Stimulated activated CD4-positive, alpha-beta T cell treated with anti-CD3 and anti-CD28 coated beads, Interleukin-4, amount 100 ng/mL, for 1 hour (primary cell): ENCODE measurements at places on chromosomes 16 and 17.

DNA sequence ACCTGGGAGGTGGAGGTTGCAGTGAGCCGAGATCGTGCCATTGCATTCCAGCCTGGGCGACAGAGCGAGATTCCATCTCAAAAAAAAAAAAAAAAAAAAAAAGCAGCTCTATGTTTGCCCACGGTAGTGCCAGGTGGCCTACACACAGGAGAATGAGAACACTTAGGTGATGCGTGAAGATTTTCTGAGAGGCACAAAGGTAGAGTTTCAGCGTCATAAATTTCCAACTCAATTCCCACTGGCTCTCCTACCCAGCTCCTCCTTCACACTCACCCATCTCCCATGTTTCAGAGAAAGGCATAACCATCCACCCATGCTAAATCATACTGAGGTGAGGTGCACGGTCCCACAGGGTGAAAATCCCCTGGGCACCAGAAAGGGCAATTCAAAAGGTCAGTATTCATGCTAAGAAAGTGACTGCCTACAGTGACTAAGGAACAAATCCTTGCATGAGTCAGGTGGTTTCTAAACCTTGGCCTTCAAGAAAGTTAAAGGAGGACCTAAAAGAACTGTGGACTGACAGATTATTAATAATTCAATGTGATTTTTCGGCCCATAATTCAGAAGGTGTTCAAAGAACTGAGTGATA lies 4.8 kb downstream of the DCAKD start:
- DNase-seq = no peak

- no peak for DNase-seq
These were observed 963 bp upstream of the METTL22 start for GRCh38 chr16:8620535-8620934.

- DNase-seq = no peak
These were observed 180.4 kb downstream of the IRF8 start for GRCh38 chr16:86079255-86079885.

GRCh38 chr16:57498031-57498430 lies 11.7 kb upstream of the DOK4 start:
- DNase-seq = no peak

GRCh38 chr16:84810518-84811273 lies 9.1 kb upstream of the CRISPLD2 start:
- DNase-seq = no peak

DNA sequence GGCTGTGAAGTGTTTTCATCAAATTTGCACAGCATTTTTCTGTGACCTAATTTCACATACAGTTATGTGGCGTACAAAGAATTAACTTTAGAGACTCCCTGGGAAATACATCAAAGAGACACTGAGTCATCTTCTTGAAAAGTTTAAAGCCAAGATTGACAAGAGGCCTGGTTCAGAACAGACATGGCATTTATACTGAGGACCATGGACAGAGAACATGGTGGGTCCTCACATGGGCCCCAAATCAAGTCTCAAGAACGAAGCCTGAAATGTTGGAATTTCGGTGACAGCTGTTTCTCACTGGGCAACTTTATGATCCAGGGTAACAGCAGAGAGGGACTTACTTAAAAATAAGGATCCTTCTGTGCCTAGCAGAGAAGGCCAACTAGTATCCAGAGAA lies 311.5 kb upstream of the KCNJ16 start:
- DNase-seq = no peak

DNA sequence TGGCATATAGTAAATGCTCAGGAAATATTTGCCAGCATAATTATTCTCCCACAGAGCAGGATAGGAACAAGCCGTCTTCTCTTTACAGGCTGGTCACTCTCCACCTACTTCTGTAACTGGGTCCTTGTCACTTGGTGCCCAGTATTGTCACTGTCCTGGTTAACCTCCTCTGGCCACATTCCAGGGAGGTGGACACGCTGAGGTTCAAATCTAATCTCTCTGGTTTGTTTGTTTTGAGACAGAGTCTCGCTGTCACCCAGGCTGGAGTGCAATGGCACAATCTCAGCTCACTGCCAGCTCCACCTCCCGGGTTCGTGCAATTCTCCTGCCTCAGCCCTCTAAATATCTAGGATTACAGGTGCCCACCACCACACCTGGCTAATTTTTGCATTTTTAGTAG lies 15.6 kb downstream of the SBK1 start:
- DNase-seq = no peak

GRCh38 chr17:14432079-14432478 lies 131.2 kb downstream of the HS3ST3B1 start:
- no peak for DNase-seq

GRCh38 chr16:4830408-4830807 lies 16.7 kb downstream of the GLYR1 start:
- DNase-seq = no peak

DNA sequence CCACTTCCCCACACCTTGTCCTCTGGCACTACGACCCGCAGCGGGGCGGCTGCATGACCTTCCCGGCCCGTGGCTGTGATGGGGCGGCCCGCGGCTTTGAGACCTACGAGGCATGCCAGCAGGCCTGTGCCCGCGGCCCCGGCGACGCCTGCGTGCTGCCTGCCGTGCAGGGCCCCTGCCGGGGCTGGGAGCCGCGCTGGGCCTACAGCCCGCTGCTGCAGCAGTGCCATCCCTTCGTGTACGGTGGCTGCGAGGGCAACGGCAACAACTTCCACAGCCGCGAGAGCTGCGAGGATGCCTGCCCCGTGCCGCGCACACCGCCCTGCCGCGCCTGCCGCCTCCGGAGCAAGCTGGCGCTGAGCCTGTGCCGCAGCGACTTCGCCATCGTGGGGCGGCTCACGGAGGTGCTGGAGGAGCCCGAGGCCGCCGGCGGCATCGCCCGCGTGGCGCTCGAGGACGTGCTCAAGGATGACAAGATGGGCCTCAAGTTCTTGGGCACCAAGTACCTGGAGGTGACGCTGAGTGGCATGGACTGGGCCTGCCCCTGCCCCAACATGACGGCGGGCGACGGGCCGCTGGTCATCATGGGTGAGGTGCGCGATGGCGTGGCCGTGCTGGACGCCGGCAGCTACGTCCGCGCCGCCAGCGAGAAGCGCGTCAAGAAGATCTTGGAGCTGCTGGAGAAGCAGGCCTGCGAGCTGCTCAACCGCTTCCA lies 2.6 kb downstream of the METTL26 start:
- DNase-seq = no peak

DNA sequence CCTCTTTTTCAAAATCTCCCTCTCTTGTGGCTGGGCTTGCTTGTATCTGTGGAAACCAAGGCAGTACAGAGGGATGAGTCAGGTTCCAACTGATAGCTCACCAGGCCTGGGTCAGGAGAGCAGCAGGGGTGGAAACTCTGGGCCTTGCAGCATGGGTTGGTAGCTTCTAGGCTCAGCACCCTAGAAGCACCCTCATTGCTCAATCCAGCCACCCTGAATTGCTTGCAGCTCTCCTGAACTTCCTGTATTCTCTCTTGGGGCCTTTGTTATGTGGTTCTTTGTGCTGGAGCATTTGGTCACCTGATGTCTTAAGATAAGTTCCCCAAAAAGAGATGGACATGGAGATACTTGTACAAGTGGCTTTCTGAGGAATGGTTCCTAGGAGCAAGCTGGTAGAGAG lies 169.4 kb downstream of the IRX5 start:
- DNase-seq = no peak

DNA sequence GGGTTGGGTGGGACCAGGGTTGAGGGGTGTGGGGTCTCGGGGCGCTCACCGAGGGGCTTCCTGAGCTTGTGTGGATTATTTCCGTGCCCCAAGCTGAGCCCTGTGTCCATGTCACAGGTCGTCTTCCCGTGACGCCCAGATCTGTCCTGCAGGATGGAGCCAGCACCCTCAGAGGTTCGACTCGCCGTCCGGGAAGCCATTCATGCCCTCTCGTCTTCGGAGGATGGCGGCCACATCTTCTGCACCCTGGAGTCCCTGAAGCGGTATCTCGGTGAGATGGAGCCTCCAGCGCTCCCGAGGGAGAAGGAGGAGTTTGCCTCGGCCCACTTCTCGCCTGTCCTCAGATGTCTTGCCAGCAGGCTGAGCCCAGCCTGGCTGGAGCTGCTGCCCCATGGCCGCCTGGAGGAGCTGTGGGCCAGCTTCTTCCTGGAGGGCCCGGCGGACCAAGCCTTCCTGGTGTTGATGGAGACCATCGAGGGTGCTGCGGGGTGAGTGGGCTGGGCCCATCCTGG lies 1.0 kb downstream of the TELO2 start:
- no peak for DNase-seq

DNA sequence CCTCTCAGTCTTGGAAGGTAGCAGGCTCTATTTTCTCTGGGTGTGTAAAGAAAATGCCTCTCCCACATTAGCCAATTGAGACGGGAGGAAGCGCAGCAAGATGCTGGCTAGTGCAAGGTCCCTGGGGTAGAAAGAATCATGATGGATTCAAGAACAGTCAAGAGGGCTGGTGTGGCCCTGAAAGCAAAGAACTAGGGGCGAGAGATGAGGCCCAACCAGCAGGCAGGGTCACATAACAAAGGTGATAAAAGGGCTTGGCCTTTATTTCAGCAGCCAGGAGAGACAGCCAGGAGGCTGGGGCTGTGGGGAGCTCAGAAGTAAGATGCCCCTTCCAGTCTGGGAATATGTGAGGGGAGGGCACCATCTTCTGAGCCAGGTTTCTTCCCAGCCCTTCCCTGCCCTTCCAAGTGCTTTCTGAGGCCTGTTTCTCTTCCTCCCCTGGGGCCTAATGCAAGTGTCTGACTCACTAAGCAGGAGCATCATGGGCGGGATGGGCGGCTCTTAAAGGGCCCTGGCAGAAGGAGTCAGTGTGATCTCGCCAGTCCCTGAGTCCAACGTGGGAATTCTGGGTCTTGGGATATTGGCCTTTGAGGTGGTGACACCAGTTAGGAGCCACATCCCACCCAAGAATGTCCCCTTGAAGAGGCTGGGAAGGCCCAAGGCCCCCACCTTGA lies 3.9 kb upstream of the NLRC5 start:
- DNase-seq = peak; percentile 39

- DNase-seq = no peak
These were observed 27.8 kb upstream of the MEAK7 start for GRCh38 chr16:84532291-84532724.

- DNase-seq = no peak
These were observed 166.7 kb downstream of the RBFOX3 start for GRCh38 chr17:79444198-79444597.

- DNase-seq = no peak
These were observed 475.0 kb downstream of the HS3ST3B1 start for GRCh38 chr17:14775731-14776492.

DNA sequence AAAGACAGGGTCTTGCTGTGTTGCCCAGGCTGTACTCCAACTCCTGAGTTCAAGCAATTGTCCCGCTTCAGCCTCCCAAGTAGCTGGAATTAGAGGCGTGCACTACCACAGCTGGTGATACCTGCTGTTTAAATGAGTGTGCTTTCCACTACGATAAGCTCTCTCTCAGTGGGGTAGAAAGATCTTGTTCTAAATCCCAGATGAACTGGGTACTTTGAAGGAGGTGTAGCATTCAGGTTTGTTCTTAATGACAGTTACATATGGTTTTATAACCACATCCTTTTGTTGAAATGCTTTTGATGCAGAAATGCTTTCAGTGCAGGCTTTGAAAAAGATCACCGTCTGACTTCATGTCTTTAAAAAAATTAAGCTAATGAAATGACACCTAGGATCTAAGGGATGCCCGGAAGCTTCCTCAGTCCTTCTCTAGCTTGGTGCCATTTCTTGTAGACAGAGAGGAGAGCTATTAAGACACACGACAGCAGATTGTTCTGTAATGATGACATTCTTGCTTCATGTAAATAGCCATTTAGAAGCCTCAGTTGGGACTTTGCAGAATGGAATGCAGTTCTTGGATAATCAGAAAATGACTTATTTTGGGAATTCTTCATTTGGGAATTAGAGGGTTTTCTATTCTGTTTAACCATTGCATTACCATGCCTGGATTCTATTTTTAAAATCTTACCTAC lies 19.5 kb downstream of the PMM2 start:
- no peak for DNase-seq

DNA sequence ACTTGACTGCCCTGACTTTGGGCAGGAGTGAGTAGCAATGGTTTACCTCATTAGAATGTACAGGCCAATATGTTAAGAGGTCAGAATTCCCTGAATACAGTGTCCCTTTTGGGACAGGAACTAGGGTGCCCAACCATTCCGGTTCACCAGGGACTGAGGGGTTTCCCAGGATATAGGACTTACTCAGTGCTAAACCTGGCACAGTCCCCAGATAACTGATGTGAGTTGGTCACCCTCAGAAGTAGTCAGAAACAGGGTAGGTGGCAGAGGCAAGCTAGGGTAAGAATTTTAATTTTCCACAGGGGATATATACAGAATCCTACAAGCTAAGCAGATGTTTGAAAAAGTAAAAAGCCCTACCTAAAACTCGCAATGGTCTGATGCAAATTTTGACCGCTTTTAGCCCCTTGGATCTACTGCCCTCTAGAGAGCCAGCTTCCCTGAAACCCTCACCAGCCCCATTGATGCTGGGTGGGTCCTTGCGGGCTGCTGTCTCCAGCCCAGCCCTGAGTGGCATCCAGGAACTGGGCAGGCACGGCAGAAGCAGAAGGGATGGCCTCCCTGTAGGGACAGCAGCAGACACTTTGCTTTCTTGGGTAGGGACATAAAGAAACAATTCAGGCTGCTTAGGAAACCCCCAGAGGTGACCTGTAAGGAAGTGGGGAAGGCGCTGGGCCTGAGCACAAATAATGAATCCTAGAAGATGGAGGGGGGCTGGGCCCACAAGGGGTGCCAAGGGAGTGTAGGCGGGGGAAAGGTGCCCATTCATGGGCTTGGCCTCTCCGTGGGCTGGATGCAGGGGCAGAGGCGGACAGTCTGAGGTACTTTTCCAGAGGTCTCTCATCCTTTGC lies 434.8 kb downstream of the SLC39A11 start:
- no peak for DNase-seq

DNA sequence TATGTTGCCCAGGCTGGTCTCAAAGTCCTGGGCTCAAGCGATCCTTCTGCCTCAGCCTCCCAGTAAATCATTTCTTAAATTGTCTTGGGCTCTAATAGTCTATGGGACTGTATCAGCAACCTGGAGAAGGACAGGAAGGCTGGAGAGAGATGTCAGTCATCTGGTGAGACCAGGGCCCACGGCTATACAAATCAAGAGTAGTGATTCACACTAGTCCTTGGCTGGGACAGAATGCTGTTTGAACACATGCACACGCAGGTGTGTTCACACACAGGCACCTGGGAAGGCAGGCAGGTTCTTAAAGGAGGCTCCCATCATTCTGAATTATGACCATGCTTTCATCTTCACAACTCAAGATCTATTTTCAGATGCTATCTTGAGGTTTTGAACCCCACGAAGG lies 14.1 kb downstream of the NQO1 start:
- no peak for DNase-seq

GRCh38 chr17:30232015-30232823 lies 3.3 kb downstream of the SLC6A4 start:
- no peak for DNase-seq

DNA sequence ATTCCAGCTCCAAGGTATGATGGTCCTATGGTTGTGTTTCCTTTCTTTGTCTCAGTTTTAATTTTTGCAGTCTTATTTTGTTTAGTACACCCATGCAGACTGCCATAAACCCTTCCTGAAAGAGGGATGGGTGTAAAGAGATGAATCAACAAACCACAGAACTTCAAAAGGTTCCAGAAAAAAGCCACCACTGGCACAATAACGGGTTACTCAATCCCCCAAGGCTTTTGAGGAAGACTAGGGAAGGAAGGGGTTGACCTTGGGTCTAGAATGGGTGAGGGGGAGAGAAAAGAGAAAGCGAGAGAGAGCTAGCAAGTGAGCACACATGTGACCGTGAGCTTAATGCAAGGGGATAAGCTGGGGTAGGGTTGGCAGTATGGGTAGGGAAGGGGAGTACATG lies 168.1 kb downstream of the XYLT1 start:
- DNase-seq = no peak

GRCh38 chr17:46917516-46917915 lies 5.4 kb upstream of the GOSR2 start:
- no peak for DNase-seq
